Large intestine (tissue), 12 donors: ENCODE measurements at places on chromosomes 12 and 14. TPM values are rescaled to one million over a fixed set of nuclear protein-coding genes. Genes with fewer than 3 reads are reported as not detected.

Gene STXBP6
- 27.8 TPM for polyA plus RNA-seq

Gene CEP83
- polyA plus RNA-seq: 20.3 TPM

- H3K27ac ChIP-seq: peak overlapping the region; percentile 86
- peak; percentile 37 for DNase-seq
- H3K36me3 ChIP-seq: no peaks in the 10 kb centered on the region
- peaks cover 29% of the 10 kb centered on the region for H3K4me1 ChIP-seq
Measured at GRCh38 chr12:110582276-110583136, 612 bp downstream of the PPTC7 start.

Gene FSCB
- polyA plus RNA-seq: not detected

DNA sequence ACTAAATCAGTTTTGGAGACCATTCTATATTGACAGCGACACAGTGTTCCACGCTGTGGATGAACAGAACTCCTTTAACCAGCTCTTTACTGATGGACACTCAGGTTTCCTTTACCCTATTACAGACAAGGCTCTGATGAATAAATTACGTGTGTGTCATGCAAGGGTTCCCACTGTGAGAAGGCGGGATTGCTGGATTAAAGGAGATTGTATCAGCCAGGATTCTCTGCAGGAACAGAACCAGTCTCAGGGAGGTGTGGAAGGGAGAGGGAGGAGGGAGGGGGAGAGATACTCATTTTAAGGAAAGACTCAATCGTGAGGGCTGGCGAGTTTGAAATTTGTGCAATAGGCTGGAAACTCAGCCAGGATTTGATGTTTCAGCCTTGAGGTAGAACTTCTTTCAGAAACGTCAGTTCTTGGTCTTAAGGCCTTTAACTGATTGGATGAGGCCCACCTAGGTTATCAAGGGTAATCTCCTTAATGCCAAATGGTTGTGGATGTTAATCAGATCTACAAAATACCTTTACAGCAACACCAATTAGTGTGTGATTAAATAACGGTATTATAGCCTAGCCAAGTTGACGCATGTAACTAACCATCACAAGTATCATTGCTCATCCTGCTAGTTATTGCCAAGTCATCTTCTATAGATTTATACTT, 104.0 kb downstream of the GCH1 start:
- no peak for DNase-seq
- H3K4me1 ChIP-seq: peaks cover 10% of the 10 kb centered on the region
- H3K36me3 ChIP-seq: no peaks in the 10 kb centered on the region
- no peak overlapping the region for H3K27ac ChIP-seq

DNA sequence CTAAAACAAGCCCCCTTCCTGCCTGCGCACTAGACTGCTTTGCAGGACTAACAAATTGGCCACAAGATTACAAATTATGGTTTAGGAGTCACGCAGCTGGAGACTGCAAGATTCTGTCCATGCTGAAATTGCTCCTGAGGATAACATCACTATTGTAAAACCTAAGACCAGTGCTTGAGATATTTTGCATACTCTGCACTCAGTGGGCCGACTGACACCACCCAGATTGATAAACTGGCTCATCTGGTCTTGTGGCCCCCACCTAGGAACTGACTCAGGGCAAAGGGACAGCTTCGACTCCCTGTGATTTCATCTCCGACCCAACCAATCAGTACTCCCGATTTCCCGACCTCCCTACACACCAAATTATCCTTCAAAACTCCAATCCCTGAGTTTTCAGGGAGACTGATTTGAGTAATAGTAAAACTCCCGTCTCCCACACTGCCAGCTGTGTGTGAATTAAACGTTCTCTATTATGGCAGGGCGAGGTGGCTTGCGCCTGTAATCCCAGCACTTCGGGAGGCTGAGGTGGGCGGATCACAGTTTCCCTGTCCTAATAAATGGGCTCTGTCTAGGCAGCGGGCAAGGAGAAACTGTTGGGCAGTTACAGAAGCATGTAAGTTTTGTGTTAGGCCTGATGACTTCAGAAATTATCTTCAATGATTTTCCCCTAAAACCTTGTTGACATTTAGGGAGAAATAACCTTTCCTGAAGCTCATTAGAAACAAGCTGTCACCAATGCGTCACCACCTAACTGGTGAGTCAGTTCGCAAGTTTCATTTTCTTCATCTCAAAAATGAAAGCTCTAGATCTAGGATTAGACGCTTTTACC, 5.3 kb upstream of the UBC start:
- peak overlapping the region; percentile 54 for H3K27ac ChIP-seq
- H3K4me1 ChIP-seq: peaks cover 43% of the 10 kb centered on the region
- no peak overlapping the region for H3K4me3 ChIP-seq

GRCh38 chr12:14768823-14769405, 34.4 kb downstream of the WBP11 start:
- H3K4me1 ChIP-seq: peaks cover 4% of the 10 kb centered on the region
- H3K36me3 ChIP-seq: no peaks in the 10 kb centered on the region
- H3K4me3 ChIP-seq: peak overlapping the region; percentile 80
- peak; percentile 40 for DNase-seq
- H3K27ac ChIP-seq: peak overlapping the region; percentile 95

DNA sequence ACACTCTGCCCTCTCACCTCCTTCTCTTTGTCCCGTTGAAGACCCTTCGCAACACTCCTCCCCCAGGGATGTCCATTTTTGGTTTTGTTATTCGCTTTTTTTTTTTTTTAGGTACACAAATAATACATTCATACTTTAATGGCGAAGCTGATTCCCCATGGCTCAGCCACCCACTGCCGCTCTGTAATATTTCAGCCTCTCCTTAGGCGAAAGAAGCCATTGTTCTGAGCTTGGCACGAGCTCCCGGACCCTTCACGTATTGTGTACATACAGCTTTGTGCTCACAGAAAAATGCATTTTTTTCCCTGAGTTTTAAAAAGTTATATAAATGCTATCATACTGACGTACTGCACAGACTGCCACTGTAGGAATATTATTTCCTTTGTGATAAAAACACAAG, 115.0 kb downstream of the TMEM132C start:
- no peak overlapping the region for H3K4me3 ChIP-seq
- peaks cover 5% of the 10 kb centered on the region for H3K27me3 ChIP-seq
- H3K36me3 ChIP-seq: no peaks in the 10 kb centered on the region
- DNase-seq: no peak
- H3K4me1 ChIP-seq: no peaks in the 10 kb centered on the region
- H3K27ac ChIP-seq: no peak overlapping the region

DNA sequence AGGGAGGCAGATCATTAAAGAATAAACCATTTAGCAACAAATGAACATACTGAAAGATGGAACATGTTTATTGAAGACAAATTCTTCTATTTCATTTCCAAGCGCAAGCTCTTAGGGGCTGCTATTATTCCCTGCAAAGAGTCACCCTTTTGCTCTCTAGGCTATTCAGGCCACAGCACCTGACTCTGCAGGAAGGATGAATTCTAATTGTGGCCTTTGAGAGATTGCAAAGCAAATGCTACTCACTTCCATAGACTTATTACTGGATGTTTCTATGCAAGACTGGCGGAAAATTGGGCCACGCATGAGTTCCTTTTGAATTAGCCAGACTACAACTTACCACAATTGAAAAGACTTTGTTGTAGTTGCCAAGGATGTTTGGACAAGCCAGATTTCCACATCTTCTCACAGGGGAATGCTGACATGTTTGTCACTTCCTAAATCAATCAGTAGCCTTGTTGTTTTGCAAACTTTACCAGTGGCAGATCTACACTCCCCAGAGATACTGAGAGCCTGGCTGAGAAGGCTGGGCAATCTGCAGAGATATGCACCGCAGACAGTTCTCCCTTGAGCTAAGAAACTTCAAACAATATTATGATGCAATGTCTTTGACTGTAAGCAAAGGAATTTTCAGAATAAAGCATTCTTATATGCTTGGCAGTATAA, 334.3 kb upstream of the SYT1 start:
- H3K36me3 ChIP-seq: no peaks in the 10 kb centered on the region
- no peak overlapping the region for H3K27ac ChIP-seq
- H3K4me1 ChIP-seq: no peaks in the 10 kb centered on the region
- H3K4me3 ChIP-seq: no peak overlapping the region
- no peaks in the 10 kb centered on the region for H3K27me3 ChIP-seq

- H3K4me1 ChIP-seq: no peaks in the 10 kb centered on the region
- H3K27ac ChIP-seq: no peak overlapping the region
- DNase-seq: no peak
- no peaks in the 10 kb centered on the region for H3K27me3 ChIP-seq
Measured at GRCh38 chr14:67908052-67908754, 88.6 kb downstream of the RAD51B start.

- peaks cover 29% of the 10 kb centered on the region for H3K4me1 ChIP-seq
- H3K27ac ChIP-seq: no peak overlapping the region
- no peak overlapping the region for H3K4me3 ChIP-seq
- H3K36me3 ChIP-seq: no peaks in the 10 kb centered on the region
- DNase-seq: no peak
- no peaks in the 10 kb centered on the region for H3K27me3 ChIP-seq
Measured at GRCh38 chr14:96271421-96271762, 15.4 kb downstream of the BDKRB1 start.

Gene MGAT4C
- polyA plus RNA-seq: 0.43 TPM

DNA sequence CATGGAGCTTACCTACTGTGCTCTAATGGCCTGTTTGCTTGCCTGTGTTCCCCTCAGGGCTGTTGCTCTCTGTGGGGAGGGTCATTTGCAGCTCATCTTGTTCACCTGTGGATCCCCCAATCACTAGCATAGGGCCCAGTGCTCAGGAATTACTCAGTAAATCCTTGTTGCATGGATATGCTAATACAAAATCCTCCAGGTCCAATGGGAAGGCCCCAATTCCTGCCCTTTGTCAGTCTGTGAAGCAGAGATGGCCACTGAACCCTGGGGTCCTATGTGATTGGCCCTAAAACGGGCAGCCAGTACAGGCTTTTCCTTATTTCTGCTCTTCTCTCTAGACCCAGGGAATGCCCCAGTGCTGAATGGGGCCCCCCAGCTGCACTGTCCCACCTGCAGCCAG, 44.1 kb downstream of the FOS start:
- no peaks in the 10 kb centered on the region for H3K27me3 ChIP-seq
- peaks cover 4% of the 10 kb centered on the region for H3K4me1 ChIP-seq
- no peak overlapping the region for H3K4me3 ChIP-seq
- no peak overlapping the region for H3K27ac ChIP-seq
- no peak for DNase-seq
- no peaks in the 10 kb centered on the region for H3K36me3 ChIP-seq

DNA sequence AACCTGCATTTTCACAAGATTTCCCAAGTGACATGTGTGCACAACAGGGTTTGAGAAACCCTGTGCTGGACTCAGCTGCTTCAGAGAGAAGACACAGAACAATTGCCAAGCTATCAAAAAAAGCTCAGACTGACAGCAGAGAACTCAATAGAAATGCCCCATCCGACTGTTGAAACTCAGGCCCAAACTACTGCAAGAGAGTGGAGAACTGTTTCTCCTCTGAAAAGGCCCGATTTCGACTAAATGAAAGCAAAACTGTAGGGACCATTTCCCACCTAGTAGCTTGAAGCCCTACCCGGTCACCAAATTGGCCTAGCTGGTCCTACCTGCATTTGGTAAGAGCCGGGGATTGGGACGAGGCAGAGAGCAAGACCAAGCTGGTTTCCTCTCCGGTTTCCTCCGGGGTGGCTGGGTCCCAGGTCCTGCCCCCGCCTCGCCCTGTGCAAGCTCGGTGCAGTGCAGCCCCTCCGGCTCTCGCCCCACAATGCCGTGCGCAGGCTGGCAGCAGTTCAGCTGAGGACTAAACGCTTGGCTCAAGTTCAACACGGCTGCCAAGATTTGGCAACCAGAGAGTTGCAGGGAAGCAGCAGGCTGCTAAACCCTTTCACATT, 1180.6 kb downstream of the VRK1 start:
- peak; percentile 13 for DNase-seq
- no peaks in the 10 kb centered on the region for H3K4me1 ChIP-seq
- H3K27me3 ChIP-seq: no peaks in the 10 kb centered on the region
- H3K4me3 ChIP-seq: no peak overlapping the region
- no peaks in the 10 kb centered on the region for H3K36me3 ChIP-seq
- no peak overlapping the region for H3K27ac ChIP-seq

DNA sequence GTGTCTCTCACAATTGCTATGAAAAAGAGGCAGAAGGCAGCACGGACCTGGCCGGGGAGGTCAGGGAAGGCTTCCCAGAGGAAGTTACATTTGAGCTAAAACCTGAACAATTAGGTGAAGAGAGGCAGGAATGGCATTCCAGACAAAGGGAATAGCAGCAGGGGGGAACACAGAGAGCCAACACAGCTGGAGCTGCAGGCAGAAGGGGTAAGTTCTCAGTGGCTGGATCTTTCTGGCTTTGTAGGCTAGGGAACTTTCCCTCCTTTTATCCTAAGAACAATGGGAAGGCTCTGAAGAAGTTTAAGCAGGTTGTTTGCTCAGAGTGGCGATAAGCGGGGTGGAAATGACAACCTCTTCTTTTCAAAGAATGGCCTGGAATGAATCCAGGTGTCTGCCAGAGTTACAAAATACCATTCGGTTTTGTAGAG, 100.0 kb downstream of the PRIMA1 start:
- H3K27ac ChIP-seq: no peak overlapping the region
- no peak for DNase-seq
- H3K4me1 ChIP-seq: no peaks in the 10 kb centered on the region
- no peak overlapping the region for H3K4me3 ChIP-seq
- H3K27me3 ChIP-seq: peaks cover 18% of the 10 kb centered on the region

Gene FAM90A1
- 0.91 TPM for polyA plus RNA-seq

Gene RERGL
- polyA plus RNA-seq: 0.25 TPM

- H3K27ac ChIP-seq: no peak overlapping the region
Measured at GRCh38 chr14:43792980-43793379, 714.1 kb downstream of the FSCB start.

Gene TAS2R14
- 3.5 TPM for polyA plus RNA-seq

GRCh38 chr12:116714175-116714574, 23.7 kb downstream of the SPRING1 start:
- no peak overlapping the region for H3K27ac ChIP-seq
- DNase-seq: no peak
- no peaks in the 10 kb centered on the region for H3K4me1 ChIP-seq
- peaks cover 4% of the 10 kb centered on the region for H3K27me3 ChIP-seq

DNA sequence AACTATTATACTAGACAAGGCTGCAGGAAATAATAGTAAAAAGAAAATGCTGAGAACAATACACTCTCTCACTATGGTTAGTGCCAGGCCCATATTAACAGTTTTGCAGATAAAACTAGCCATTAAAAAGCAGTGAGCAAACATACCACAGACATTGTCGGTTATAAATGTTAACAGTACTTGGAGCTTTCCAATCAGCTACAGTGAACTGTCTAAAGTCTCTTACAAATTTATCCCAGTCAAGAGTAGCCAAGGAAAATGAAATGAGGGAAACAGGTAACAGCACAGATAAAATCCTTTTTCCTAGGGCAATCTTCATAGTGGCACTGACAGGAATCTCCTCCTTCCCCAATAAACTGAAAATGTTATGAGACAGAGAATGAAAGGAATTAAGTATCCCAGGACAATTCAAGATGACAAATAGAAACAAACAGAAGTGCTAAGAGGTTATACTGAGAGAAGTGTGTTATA, 30.8 kb downstream of the PAWR start:
- H3K27ac ChIP-seq: no peak overlapping the region
- H3K36me3 ChIP-seq: no peaks in the 10 kb centered on the region
- H3K4me1 ChIP-seq: peaks cover 7% of the 10 kb centered on the region
- peak; percentile 30 for DNase-seq
- H3K4me3 ChIP-seq: no peak overlapping the region
